ENCODE measurements at places on chromosomes 1 and 21. TPM values are rescaled to one million over a fixed set of nuclear protein-coding genes. Genes with fewer than 3 reads are reported as not detected.

The C8A gene
- total RNA-seq = not detected

The SH2D5 gene
- total RNA-seq = not detected

The FCRL2 gene
- total RNA-seq = not detected

The APCS gene
- not detected for total RNA-seq

The FAM167B gene
- 0.78 TPM for total RNA-seq

The MIXL1 gene
- total RNA-seq = not detected

The SPRR3 gene
- not detected for total RNA-seq

GRCh38 chr1:220182111-220182510 lies 88.2 kb downstream of the IARS2 start:
- no peak for DNase-seq

- no peak for DNase-seq
Observed at GRCh38 chr1:62682531-62682930, 5.7 kb downstream of the DOCK7 start.

- no peak for DNase-seq
Observed at GRCh38 chr1:116540088-116540487, 30.7 kb downstream of the CD58 start.

DNA sequence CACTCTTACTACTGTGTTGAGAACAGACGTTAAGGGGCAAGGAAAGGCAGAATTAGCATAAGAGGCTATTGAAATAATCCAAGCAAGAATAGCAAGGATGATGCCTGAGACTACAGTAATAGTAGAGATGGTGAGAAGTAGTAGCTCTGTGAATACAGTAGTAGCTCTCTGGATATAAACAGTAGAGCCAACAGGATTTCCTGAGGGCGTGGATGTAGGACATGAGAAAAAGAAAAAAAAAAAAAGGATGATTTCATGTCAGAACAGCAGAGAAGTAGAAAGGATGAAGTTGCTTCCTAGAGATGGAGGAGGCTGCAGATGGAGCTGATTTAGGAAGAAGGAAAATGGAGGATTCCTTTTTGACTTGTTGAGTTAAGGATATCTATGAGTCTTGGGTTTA lies 112.3 kb downstream of the OMA1 start:
- DNase-seq = no peak

- DNase-seq = no peak
Observed at GRCh38 chr1:107450899-107451664, 310.2 kb downstream of the NTNG1 start.

GRCh38 chr1:93847811-93848288 lies 31.2 kb downstream of the DNTTIP2 start:
- peak; percentile 70 for DNase-seq

DNA sequence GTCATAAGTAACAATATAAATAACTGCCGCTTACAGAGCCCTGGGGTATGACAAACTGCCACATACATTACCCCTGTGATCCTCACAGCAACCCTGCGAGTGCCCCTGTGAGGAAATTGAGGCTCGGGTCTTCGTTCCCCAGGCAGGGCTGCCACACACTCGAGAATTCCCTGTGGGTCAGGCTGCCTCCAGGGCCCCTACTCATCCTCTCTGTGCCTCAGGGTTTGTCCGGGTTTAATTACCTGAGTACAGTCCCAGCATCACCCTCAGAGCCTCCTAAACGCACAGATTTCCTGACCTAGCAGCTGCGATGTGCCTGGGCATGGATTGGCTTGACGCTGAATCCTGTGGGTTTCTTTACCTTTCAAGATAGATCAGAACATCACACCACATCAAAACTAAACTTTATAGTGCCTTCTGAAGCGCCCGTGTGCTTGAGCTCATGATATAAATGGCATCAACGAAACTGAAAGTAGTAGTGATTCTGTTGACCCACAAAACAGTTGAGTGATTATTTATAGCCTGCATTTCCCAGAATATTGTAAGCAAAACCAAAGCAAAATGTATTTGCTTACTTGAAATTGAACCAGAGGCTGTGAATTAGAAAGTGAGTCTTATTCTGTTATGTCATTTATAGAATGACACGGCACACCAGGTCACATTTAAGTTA lies 14.0 kb downstream of the SLC37A1 start:
- peak; percentile 58 for DNase-seq

DNA sequence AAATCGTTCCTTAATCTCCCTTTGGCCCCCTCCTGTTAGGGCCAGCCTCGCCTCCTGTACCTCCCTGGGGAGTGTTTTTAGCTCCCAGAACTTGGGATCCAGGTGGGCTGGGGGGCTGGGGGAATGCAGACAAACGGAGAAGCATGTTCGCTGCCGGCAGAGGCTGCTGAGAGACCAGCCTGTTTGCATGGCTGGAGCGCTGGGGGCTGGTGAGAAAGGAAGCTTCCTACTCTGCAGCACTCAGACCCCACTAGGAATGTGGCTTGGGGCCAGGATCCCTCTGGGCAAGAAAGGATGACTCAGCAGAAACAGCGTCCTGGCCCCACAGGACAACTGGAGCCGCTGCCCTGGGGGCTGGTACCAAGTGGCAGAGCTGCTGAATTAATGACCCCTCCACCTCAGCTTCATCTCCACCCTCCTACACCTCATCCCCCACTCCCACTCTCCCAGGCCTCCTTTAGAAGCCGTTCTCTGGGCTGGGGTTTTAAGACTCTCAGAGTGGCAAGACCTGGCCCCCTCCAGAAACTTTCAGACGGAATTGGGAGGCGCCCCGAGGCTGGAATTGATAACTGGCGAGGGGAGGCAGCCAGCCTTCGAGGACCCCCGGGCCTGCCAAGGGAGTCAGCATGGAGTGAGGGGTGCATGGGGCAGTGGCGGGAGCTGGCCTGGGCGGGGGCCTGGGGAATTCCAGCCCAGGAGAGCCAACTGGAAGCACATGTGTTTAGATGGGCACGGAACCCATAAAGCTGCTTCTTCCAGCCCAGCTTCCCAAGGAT lies 28.5 kb upstream of the EPS8L3 start:
- no peak for DNase-seq

GRCh38 chr1:43008115-43009060 lies 49.7 kb upstream of the SLC2A1 start:
- DNase-seq = no peak

DNA sequence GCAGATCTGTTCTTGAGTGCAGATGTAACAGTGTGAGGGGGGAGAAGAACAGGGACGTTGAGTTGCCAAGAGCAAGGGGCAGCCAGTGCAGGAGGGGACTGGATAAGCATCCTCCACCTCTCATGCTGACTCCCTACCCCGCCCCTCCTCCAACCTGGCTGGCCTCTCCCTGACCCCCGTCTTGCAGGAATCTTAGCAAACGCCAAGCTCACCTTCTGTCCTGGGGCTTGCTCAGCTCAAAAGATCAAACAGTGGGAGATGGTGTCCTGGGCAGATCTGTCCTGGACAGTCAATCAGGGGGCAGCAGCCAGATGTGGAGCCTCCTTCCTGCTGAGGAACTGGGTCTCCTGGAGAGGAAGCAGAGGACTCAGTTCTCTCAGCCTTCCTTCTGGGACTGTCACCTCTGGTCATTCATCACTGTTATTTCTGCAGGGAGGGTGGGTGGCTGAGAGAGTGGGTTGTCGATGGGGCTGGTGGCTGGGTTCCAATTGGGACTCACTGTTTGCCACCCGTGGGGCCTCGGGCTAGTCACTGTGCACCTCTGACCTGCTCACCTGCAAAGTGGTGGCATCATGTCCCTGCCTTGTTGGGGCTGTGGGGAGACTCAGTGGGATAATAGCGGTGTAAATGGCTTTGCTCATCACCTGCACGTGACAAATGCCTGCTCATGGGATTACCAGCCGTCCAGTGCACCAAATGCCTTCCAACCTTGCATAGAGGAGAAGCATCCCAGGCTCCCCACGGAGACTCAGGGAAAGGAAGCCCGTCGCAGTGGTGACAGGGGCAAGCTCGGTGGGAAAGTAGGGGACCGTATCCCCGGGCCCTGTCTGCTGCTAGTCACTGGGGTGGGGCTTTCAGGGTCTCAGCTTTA lies 154.4 kb downstream of the PTPRU start:
- no peak for DNase-seq

DNA sequence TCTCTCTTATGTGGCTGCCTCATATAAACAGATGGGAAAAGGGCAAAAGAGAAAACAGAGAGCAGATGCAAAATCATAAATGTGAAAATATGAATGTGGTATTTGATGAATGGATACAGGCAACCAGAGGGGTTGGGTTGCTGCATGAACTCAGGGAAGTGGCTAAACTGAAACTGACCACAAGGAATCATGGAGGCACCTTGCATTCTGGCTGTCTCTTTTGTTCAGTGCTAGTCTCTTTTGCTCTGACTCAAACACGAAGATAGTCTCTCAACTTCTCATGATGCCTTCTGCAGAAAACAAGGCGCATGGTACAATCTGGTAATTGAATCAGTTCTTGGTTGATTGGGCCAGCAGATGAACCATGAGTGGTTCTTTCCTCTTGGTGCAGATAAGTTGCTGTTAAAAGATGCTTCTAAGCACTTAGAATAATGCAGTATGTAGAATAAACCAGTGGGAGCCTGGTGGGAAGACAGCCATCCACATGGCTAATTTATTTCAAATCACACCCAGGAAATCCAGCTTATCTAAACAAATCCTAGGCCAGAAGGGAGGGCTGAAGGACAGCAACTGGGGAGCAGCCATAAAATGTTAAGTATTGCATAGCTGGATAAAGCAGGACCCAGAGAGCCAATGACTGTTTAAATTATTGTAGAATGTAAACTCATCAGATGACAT lies 64.2 kb downstream of the HLX start:
- DNase-seq = no peak

GRCh38 chr1:220031287-220031686 lies 15.0 kb downstream of the EPRS1 start:
- DNase-seq = no peak

GRCh38 chr1:230114237-230114651 lies 47.2 kb downstream of the GALNT2 start:
- DNase-seq = no peak

DNA sequence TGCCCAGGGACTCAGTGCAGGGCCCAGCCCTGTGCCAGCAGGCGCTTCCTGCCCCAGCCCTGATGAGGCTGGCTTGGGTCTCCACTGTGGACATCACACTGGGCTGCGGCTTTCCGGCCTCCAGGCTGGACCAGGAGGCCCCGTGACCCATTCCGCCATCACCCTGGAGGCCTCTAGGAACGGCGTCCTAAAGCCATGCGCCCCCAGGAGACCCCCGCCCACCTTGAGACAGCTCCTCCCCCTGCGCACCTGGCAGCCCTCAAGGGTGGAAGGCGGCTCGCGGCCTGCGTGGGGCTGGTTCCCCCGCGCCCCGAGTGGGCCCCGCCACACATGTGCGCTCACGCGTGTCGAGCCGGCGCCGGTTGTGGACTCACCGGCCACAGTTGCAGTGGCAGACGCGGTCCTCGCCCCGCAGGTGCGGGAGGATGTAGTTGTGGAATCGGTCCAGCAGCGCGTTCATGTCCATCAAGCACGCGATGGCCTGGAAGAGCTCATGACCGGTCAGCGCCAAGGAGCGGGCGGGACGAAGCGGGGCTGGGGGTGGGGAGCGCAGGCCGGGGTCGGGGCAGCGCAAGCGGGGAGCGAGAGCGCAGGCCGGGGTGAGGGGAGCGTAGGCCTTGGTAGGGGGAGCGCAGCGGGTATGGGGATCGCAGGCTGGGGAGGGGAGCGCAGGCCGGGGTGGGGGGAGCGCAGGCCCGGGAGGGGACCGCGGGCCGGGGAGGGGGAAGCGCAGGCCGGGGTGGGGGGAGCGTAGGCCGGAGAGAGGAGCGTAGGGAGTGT lies 924 bp downstream of the TMEM240 start:
- DNase-seq = no peak

- no peak for DNase-seq
Observed at GRCh38 chr1:235882816-235883215, 16.1 kb upstream of the LYST start.

DNA sequence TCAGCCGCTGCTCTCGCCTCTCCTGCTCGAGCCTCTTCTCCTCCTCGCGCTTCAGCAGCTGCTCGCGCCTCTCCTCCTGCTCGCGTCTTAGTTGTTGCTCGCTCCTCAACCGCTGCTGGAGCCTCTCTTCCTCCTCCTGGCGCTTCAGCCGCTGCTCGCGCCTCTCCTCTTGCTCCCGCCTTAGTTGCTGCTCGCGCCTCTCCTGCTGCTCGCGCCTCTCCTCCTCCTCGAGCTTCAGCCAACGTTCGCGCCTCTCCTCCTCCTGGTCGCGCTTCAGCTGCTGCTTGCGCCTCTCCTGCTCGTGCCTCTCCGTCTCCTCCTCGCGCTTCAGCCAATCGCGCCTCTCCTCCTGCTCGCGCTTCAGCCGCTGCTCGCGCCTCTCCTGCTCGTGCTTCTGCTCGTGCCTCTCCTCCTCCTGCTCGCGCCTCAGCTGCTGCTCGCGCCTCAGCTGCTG lies 3.7 kb downstream of the TCHH start:
- DNase-seq = peak; percentile 44

DNA sequence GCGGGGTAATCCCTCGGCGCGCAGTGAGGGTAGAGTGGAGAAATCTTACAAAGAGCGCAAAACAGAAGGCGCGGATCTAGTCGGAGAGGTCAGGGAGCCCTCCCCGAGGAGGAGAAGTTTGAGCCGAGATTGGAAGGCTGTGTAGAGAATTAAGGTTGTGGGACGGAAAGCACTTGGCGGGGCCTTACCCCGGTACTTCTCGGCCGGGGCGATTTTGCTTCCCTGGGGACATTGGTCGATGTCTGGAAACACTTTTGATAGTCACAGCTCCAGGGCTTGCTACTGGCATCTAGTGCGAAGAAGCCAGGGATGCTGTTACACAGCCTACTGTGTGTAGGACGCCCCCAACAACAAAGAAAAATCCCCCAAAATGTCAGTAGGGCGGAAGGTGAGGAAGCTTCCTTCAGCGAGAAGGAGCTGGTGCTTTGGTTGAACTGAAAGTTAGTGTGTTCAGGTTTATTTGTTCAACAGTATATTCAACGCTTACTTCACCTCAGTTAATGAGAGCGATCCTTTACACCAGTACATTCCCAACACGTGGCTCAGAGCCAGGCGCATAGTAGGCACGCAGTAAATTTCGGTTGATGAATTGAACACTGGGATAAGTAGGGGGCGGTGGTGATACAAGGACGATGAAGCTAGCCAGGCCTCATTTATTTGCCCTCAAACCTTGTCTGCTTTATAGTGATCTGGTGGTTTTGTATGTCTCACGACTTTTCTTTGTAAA lies 807 bp downstream of the CEP85 start:
- DNase-seq = peak; percentile 31

DNA sequence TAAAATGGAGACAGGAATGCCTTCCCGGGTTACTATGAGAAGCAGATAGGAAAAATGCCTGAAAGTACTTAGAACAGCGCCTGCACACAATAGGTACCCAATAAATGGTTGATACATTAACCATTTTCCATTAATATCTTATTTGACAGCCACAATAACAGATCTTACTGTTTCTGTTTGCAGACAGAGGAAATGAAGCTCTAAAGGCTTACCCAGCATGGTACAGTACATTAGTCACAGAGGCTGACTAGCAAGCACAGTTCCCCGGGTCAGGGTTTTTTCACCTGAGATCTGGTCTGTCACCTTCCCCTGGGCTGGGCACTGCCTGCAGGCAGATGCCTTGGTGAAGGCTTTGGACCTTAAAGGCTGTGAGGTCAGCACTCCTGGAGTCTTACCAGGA lies 2.9 kb downstream of the TRIM63 start:
- no peak for DNase-seq
